Renal pelvis (tissue), 12 donors: ENCODE measurements at places on chromosomes 3 and 15. TPM values are rescaled to one million over a fixed set of nuclear protein-coding genes. Genes with fewer than 3 reads are reported as not detected.
A peak's percentile ranks its signal among the peaks of the same experiment; 100 is the strongest.

DNA sequence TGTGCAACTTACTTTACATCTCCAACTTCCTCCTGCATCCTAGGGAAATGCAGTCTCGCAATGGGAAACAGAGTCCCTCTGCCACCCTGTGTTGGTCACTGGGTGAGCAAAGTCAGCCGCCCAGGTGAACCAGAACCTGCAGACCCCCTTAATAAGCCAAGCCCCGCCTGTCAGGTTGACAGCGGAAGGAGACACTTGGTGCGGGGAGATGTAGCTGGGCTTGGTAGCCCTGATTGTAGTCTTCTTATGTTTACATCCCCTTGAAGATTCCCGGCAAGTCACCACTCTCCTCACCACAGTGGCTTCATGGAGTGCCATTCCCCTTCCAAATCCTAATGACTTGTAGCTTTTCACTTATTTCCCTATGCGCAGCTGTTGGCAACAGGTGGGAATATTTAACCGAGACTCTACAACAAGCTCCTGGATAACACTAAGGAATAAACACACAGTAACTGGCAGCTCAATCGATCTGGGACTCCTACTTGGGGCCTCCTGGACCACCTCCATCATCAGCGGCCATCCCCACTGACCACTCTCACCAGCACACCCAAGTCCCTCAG, 17.7 kb upstream of the CLSTN2 start:
- no peak for DNase-seq

- no peak for DNase-seq
Measured at GRCh38 chr3:119826711-119827608, 45.1 kb downstream of the NR1I2 start.

ZNF662 gene
- polyA plus RNA-seq, result 38.2 TPM

- DNase-seq, result no peak
Measured at GRCh38 chr15:47349179-47349578, 368.1 kb upstream of the SEMA6D start.

GRCh38 chr15:80798911-80799310, 19.7 kb downstream of the CEMIP start:
- DNase-seq, result no peak

DNA sequence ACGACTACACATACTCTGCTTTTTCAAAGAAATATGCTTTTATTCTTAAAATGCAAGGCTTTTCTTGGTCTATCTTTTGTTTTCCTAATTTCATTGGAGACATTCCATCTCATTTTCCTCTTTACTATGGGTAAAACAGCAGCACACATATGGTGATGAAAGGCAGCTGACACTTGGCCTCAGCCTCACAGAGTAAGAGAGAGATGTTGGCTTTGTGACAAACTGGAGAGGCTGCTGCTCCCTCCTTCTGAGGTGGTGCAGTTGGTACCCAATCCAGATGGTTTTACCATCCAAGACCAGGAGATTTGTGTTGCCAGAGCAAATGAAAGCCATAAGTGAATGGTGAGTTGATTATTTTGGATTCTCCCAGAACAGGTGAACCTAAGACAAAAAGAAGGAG, 13.2 kb upstream of the SLC2A2 start:
- no peak for DNase-seq

SAMMSON gene
- polyA plus RNA-seq, result 0.19 TPM

DNA sequence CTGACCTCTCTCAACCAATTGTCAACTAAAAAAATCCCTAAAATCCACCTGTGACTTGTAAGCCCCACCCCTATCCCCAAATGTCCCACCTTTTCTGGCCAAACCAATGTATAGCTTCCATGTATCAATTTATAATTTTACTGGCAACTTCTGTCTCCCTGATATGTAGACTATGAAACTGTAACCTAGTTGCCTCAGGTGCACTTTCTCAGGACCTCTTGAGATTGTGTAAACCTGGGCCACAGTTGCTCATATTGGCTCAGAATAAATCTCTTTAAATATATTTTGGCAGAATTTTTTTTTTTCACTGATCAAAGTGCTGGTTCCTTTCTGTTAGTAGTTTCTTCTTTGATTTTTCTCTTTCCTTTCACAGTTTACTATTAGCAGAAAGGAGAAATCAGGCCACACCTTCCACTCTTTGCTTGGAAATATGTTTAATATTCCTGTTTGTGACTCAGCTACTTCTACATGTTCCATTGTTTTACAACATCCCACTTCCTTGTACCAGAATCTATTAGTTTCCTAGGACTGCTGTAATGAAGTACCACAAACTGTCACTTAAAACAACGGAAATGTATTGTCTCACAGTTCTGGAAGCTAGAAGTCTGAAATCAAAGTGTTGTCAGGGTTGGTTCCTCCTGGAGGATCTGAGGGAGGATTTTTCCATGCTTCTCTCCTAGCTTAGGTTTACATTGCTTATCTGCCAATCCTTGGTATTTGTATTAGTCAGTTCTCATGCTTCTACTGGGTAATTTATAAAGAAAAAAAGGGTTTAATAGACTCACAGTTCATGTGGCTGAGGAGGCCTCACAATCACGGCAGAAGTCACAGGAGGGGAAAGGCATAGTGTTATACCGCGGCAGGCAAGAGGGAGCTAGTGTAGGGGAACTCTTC, 801.2 kb upstream of the ARPP21 start:
- DNase-seq, result no peak

- DNase-seq, result no peak
Measured at GRCh38 chr15:52148403-52148802, 35.8 kb upstream of the BCL2L10 start.

DNA sequence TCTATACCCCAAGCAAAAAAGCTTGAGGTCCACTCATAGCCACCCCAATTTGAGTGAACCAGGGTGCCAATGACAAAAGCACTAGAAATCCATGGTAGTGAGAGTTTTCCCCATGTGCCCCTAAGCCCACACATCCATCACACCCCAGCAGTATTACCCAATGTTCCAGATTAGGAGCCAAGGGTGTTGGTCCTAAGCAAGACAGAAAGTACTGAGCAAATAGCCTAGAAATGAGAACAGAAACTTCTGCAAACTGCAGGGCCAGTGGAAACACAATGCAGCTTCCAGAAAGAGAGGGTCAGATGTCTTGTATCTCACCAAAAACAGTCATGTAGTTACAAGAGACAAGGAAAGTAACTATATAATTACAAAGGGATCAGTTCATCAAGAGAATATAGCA, 10.9 kb upstream of the OXTR start:
- no peak for DNase-seq

HRG gene
- polyA plus RNA-seq, result 2.4 TPM

DNA sequence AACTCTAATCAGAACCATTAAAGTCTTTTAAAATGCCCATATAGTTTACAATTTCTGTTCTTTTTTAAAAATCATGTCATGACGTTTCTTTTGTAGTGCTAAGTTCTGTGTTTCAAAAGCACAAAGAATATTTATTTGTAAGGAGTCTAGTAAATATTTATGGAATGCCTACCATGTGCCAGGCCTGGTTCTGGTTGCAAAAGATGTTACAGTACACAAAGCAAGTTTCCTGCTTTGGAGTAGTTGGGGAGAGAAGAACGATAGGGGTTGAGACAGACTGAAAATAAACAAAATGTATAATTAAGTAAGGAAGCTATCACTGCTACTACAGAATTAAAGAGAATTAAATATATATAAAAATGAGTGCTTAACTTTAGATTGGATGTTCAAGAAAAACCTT, 86.8 kb upstream of the CMSS1 start:
- DNase-seq, result no peak

- DNase-seq, result no peak
Measured at GRCh38 chr3:184022323-184022722, 4.6 kb upstream of the ABCC5 start.

GRCh38 chr3:38085943-38086324, 46.9 kb downstream of the DLEC1 start:
- DNase-seq, result no peak

DNA sequence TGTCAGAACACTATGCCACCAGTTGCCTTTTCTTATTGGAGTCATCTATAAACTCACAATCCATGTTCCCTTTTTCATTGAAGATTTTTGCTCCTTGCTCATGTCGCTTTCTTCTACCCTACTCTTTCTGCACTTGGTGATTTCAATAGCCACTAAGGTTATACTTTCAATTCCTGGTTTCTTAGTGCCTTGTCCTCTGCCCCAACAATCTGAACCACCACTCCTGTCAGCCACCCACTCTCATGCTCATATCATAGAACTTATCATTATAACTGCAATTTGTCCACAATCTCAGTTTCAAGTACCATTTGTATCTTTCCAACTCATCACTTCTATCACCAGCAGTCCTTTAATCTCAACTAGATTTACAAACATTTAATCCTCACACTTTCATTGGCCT, 10.0 kb upstream of the GRAMD1C start:
- DNase-seq, result no peak

LYZL4 gene
- polyA plus RNA-seq, result not detected

GRCh38 chr3:169914321-169914720, 2.9 kb downstream of the SAMD7 start:
- no peak for DNase-seq

DNA sequence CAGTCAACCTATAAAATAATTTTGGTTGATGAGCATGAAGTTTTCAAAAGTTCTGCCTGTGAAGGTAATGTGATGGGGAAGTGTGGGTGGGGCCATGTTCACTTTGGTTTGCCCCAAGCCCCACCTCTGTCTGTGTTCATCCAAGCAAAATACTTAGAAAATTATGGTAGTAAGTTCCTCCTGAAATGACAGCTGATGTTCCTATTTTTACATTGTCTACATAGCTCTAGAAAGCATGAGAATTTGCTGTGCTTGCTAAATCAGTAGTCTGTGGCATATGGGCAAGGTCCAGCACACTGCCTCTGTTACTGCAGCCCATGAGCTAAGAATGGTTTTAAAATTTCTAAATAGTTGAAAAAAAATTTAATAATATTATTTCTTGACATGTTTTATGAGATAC, 21.9 kb upstream of the CP start:
- no peak for DNase-seq

GPR176 gene
- 16.4 TPM for polyA plus RNA-seq

GRCh38 chr15:33086500-33087121, 107.9 kb downstream of the FMN1 start:
- no peak for DNase-seq

ITIH3 gene
- polyA plus RNA-seq, result 5.5 TPM

- no peak for DNase-seq
Measured at GRCh38 chr15:63369781-63370180, 11.9 kb downstream of the CA12 start.

DNA sequence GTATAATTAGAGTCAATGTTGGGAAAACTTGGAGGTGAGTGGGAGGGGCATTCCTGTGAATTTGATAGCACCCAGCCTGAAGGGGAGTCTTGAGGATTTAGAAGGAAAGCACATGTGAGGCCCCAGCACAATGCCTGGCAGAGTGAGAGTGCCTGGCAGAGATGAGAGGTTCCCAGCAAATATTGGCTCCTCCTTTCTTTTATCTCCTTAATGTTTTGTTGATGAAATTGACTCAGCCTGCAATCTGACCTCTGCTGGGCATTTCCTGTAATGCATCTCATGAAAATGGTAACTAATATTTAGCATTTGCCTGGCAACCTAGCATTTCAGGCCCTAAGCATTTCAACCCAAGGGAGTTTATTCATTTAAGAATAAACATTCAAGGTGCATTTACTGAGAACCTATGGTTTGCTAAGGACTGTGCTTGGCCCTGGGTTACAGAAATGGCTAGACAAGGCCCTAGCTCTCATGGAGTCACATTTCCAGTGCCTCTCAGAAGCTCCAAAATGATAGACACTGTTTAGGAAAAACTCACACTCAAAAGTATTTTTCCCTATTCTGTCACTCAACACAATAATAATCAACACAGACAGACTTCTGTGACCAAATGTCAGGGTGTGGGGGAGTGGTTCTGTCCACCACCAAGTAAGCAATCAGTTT, 19.0 kb downstream of the PDHB start:
- DNase-seq, result peak; percentile 56

PRR20G gene
- not detected for polyA plus RNA-seq

- no peak for DNase-seq
Measured at GRCh38 chr3:73653877-73654276, 29.1 kb upstream of the PDZRN3 start.

GRCh38 chr3:136667081-136667480, 85.1 kb downstream of the STAG1 start:
- no peak for DNase-seq

DNA sequence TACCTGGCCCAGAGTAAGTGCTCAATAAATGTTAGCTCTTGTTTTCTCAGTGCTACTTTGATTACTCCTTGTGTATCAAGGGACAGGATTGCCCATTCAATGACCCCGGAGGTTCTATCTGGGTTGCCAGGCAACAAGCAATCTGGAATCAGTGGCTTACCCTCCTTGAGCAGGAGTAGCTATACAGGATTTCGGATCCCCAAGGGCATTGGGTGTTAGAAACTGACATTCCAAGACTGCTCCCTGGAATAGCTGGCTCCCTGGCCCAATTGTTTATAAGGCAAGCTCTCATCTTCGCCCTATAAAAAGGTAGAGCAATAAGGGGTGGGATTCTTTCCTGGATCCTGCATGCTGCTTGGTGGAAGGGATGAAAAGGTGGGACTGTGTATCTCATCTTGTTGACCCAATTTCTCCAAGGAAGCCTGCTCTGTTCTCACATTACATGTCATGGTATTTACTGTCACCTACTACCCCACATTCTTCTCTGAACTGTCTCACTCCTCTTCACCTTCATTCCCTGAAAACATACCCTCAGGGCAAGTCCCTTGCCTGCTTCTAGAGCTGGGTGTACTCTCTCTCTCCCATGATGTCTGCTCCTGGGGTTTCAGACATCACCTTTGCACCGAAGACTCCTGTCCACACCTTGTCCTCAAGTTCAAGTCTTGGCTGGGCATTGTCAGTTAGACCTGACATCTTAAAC, 26.4 kb upstream of the SCN10A start:
- no peak for DNase-seq

DNA sequence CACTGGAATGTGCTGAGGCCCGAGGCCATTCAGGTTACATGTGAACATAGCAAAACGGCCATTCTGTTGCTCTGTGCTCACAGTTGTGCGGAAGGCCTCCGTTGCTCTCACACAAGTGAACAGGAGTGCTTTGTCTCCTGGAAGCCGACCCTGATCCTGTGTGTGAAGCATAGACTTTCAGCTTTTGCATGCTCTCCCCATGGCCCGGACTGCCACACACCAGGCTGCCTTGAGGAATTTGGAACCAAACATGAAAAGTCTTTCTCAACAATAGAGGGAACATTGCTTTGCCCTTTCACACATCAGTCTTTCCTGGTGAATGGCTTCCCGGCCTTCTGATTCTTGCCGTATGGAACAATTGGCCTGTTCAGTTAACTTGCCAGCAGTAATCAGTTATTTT, 154.8 kb upstream of the LRIG1 start:
- peak; percentile 16 for DNase-seq

GRCh38 chr3:89217148-89217685, 109.8 kb downstream of the EPHA3 start:
- DNase-seq, result no peak
